ENCODE measurements at places on chromosomes 7 and 10. TPM values are rescaled to one million over a fixed set of nuclear protein-coding genes. Genes with fewer than 3 reads are reported as not detected.

Gene UBE2H
- 158 TPM for total RNA-seq

Gene ZPBP
- not detected for total RNA-seq

- H3K27ac ChIP-seq: no peak overlapping the region
- no peak overlapping the region for H3K4me3 ChIP-seq
- H3K27me3 ChIP-seq: no peaks in the 10 kb centered on the region
- H3K4me1 ChIP-seq: no peaks in the 10 kb centered on the region
- no peaks in the 10 kb centered on the region for H3K36me3 ChIP-seq
Observed at GRCh38 chr10:16449454-16449853, 12.6 kb downstream of the PTER start.

DNA sequence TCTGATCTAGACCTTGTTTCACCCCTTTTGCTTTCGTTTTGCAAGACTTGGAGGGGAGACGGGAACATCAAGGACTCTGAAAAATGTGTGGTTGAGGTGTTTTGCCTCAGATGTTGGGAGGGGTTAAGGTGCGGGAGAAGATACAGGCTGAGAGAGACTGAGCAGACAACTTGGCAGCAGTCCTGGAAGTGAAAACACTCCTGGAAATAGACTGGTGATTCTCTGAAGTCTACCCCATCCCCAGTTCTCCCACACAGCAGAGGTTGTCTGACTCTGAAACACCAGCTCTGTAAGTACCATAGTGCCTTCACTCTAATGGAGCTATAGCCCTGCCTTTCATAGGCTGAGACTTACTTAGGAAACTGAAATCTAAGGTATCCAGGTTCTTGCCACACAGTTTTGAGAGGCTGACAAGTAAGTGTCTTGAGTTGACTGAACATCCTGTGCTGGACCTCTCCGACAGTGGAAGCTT is 152.5 kb downstream of the PPP1R9A start:
- H3K4me1 ChIP-seq: no peaks in the 10 kb centered on the region
- no peaks in the 10 kb centered on the region for H3K27me3 ChIP-seq
- no peak for DNase-seq

Data from thoracic aorta (tissue), 2 donors.